Right forelimb (tissue), 1 donor: ENCODE measurements at places on chromosomes 13 and 19.

- DNase-seq = no peak
These were observed 120.0 kb downstream of the UQCRFS1 start for GRCh38 chr19:29092712-29093552.

DNA sequence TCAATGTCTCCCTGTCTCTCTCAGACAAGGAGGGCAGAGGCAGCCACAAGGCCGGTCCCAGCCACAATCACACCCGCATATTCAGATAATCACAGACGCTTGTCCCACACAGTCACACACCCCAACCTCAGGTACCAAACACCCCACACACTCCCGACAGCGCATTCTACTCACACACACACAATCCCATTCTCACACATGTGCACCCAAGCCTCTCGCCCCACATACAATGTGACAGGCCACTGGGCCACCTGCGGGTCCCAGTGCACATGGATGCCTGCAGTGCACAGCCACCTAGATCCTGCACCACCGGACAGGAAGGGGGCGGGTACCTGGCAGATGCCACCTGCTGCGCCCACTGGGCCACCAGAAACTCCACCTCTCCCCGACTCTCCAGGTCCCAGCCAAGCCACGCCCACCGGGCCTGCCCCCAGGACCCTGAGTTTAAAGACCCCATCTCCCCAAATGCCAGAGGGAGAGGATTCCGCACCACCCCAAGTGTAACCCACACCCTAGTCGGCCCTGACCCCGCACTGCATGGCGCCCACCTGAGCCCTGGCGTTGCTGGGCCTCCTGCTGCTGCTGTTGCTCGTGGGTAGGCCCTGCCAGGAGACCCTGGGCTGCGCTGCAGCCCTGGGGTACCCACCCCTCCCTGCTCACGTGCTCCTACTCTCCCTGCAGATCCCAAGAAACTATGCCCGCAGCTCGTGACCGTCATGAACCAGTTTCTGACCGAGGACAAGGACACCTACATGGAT is 10.6 kb downstream of the SCGB2B2 start:
- no peak for DNase-seq

DNA sequence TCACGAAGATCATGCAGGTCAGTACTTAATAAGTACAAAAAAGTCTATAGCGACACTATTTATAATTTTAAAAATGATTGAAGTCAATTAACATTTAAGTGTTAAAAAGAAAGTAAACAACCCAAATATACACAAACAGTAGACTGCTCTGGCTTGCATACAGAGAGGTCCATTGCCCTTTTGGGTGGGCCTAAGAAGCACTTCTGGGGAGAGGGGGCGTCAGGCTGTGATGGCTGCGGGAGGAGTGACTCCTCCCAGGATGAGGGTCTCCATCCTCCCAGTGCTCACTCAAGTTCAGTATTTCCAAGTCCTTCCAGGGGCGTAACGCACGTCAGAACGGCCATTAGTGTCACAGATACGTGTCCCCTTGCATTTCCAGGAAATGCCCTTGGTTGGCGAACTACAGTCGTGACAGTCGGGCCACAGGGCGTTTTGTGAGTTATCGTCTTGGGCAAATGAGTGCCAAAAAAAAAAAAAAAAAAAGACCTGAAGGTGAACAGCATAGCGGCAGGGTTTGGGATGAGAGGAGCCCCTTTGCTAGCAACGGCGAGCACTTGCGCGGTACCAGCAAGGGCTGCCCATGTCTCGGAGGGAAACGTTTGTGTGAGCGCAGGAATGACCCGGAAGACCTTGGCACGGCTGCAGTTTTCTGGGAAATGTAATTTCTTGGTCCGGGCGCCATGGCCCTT is at the start of gene SCGB2B2:
SCGB2B2 (minus strand) TSS at position 463 of the 689 bp plus-strand sequence. CDS start 82,596 bp downstream, outside the sequence.
- no peak for DNase-seq

GRCh38 chr13:23570921-23571315 is 706 bp downstream of the TNFRSF19 start:
- no peak for DNase-seq

GRCh38 chr19:43662487-43662886 is 7.5 kb downstream of the PLAUR start:
- no peak for DNase-seq

- DNase-seq = no peak
These were observed at the start of gene KCTD4 for GRCh38 chr13:45200701-45201232. Gene KCTD4 (minus strand): TSS chr13:45201045. CDS start chr13:45194567, 6,478 bp downstream.

- DNase-seq = no peak
These were observed 3.6 kb downstream of the ZIK1 start for GRCh38 chr19:57587529-57587928.

DNA sequence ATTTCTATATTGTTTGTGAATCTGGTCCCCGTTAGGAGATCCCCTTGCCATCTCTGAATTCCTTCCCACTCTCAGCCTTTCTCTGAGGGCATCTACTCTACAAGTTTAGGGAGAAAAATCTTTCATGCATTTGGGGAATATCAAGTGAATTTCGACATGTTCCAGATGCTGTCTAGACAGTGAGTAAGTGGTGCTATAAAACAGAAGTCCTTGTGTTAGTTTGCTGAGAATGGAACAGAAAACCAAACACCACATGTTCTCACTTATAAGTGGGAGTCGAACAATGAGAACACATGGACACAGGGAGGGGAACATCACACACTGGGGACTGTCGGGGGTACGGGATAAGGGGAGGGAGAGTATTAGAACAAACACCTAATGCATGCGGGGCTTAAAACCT is 5.1 kb downstream of the OR7A10 start:
- no peak for DNase-seq

- DNase-seq = no peak
These were observed 8.9 kb downstream of the ACTN4 start for GRCh38 chr19:38656171-38656981.
